Astrocyte (in vitro differentiated cells and primary cell): ENCODE measurements at places on chromosomes 5 and 9. TPM values are rescaled to one million over a fixed set of nuclear protein-coding genes. Genes with fewer than 3 reads are reported as not detected.

Gene ARSI
- total RNA-seq = 21.4 and 23.0 TPM in 2 replicates

Gene GADD45G
- 3.5 and 5.2 TPM in 2 replicates for total RNA-seq

- no peak overlapping the region for H3K4me3 ChIP-seq
- no peaks in the 10 kb centered on the region for H3K27me3 ChIP-seq
- peaks cover 24% of the 10 kb centered on the region for H3K4me1 ChIP-seq
- no peaks in the 10 kb centered on the region for H3K36me3 ChIP-seq
- H3K27ac ChIP-seq = peak overlapping the region; percentile 88
- peak; percentile 100 for DNase-seq
Observed at GRCh38 chr5:17180864-17181723, 36.3 kb upstream of the BASP1 start.

- H3K27me3 ChIP-seq = no peaks in the 10 kb centered on the region
- peaks cover 38% of the 10 kb centered on the region for H3K4me1 ChIP-seq
- DNase-seq = peak; percentile 62
- H3K36me3 ChIP-seq = no peaks in the 10 kb centered on the region
- H3K4me3 ChIP-seq = no peak overlapping the region
- peak overlapping the region; percentile 89 for H3K27ac ChIP-seq
Observed at GRCh38 chr5:157371655-157372471, 88.2 kb upstream of the NIPAL4 start.

DNA sequence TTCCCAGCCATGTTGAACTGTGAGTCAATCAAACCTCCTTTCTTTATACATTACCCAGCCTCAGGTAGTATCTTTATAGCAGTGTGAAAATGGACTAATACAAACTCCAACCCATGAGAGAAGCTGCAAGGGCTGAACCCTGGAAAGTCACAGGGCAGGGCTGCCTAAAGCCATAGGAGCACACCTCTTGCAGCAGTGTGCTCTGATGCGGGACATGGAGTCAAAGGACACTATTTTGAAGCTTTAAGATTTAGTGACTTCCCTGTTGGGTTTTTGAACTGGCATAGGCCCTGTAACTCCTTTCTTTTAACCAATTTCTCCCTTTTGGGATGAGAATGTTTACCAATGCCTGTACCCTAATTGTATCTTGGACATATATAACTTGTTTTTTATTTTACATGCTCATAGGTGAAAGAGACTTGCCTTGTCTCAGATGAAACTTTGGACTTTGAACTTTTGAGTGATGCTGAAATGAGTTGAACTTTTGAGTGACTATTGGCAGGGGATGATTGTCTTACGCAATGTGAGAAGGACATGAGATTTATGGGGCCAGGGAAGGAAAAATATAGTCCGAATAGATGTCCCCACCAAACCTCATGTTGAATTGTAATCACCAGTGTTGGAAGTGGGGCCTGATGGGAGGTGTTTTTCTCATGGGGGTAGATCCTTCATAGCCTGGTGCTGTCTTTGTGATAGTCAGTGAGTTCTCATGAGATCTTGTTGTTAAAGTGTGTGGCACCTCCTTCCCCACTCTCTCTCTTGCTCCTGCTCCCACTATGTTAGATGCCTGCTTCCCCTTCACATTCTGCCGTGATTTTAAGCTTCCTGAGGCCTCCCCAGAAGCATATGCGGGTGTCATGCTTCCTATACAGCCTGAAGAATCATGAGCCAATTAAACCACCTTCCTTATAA, 159.5 kb upstream of the SPEF2 start:
- H3K4me3 ChIP-seq = no peak overlapping the region
- H3K36me3 ChIP-seq = no peaks in the 10 kb centered on the region
- H3K4me1 ChIP-seq = no peaks in the 10 kb centered on the region
- no peak for DNase-seq

DNA sequence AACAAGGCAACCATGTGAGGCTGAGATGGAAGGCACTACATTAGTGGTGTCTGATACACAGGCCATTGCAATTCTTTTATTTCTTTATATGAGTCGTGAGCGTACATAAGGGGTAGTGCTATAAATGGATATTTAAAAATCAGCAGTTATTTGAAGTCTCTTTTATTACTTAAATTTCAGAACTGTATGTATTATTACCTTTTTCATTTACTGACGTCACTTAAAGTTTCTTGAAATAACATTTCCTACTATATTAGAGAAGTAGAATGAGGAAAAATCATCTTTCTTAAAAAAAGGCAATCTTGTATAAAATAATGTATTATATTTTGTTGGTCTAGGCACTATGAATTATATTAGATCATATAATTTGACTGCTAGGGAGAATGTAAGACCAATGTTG, 280.9 kb upstream of the CYLC2 start:
- no peaks in the 10 kb centered on the region for H3K27me3 ChIP-seq
- H3K36me3 ChIP-seq = no peaks in the 10 kb centered on the region
- no peak overlapping the region for H3K27ac ChIP-seq

- peak overlapping the region; percentile 64 for H3K27ac ChIP-seq
- H3K36me3 ChIP-seq = no peaks in the 10 kb centered on the region
- no peaks in the 10 kb centered on the region for H3K27me3 ChIP-seq
- no peak for DNase-seq
- H3K4me1 ChIP-seq = peaks cover 23% of the 10 kb centered on the region
Observed at GRCh38 chr9:94995048-94995693, 268.7 kb downstream of the AOPEP start.

DNA sequence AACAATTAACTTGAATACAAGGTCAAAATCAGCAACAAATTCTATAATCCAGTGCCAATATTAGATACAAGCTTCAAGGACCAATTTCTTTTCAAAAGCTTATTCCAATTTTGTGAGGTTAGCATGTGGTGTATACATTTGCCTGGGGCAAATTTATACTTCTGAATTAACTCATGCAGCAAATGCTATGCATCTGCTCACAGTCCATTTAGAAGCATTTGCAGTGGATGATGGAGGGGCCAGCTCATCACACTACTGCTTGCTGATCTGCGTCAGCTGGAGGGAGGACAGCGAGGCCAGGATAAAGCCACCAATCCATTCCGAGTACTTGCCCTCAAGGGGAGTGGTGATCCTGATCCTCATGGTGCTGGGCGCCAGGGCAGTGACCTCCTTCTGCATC, 474.3 kb upstream of the KIF2A start:
- no peak for DNase-seq
- peaks cover 8% of the 10 kb centered on the region for H3K27me3 ChIP-seq
- no peaks in the 10 kb centered on the region for H3K36me3 ChIP-seq
- no peak overlapping the region for H3K4me3 ChIP-seq

GRCh38 chr9:109602987-109603386, 104.9 kb upstream of the PTPN3 start:
- no peak overlapping the region for H3K4me3 ChIP-seq
- peaks cover 13% of the 10 kb centered on the region for H3K27me3 ChIP-seq
- no peak overlapping the region for H3K27ac ChIP-seq
- peaks cover 20% of the 10 kb centered on the region for H3K4me1 ChIP-seq
- H3K36me3 ChIP-seq = no peaks in the 10 kb centered on the region
